ENCODE measurements at places on chromosomes 4 and X. TPM values are rescaled to one million over a fixed set of nuclear protein-coding genes. Genes with fewer than 3 reads are reported as not detected.

CFP gene
- total RNA-seq = 25.9 TPM

ATOH1 gene
- not detected for total RNA-seq

APELA gene
- not detected for total RNA-seq

- no peak for DNase-seq
Observed at GRCh38 chrX:85544609-85545008, 165.1 kb upstream of the POF1B start.

DNA sequence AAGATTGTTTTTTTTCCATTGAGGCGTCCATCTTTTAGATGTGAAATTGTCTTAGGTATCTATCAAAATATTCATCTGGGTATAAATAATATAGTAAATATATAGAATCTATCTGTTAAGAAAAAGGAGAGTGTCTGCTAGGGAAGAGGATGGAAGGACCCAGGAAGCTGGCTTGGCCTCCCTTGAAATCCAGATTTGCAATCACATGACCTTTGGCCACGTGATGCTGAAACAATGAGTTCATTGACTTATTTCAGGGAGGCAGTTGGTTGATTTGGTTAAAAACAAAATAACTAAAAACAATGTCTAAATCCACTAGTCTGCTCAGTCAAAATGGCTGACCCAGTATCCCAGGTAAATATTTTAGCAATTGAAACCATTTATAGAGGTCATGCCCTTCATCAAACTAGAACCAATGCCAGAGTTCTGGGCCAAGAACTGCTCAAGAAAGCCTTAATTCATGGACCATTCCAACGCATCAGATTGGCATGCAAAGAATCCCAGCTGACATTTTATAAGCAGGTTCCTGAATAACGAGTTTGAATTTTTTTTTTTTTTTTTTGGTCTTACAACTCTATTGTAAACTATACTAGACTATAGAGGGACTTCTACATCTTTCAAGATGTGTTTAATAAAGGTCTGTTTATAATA is 172.7 kb downstream of the MID1 start:
- no peak for DNase-seq

DNA sequence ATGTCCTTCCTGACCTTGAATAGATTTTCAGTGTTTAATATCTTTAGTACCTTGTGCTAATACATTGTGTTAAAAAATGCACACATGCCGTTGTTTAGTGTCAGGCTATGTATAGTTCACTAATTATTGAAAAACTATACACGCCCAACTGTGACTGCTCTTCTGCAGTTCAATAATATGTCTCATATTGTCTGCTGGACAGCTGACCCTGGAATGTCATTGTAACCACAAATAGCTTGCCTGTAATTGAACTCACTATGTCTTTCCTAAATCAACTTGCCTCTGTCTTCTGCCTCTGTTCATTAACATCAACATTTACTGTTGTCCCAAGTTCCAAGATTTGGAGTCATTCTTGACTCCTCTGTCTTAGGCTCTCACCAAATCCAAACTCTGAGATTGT is 114.5 kb downstream of the TMA16 start:
- no peak for DNase-seq

DNA sequence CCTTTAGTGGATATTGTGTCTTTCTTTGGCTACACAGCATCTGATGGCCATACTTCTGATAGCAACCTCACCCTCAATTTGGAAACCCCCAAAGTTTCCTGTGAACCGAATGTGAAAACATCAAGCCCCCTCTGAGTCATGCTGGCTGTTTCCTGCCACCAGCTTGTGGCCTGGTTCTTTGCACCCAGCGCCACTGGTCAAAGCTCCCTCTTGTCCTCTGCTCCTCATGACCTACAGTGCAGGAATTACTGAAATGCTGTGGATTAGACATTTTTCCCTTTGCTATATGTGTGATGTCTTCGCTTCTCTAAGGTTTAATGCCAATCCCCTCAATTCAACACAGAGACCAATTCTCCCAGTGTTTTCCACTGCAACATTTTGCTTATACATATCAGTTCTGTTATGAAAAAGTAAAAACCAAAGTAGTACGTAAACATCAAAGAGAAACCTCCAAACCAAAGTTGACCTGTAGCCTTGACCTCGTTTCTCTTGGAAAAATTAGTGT is 224.0 kb upstream of the TENM3 start:
- DNase-seq = no peak

DNA sequence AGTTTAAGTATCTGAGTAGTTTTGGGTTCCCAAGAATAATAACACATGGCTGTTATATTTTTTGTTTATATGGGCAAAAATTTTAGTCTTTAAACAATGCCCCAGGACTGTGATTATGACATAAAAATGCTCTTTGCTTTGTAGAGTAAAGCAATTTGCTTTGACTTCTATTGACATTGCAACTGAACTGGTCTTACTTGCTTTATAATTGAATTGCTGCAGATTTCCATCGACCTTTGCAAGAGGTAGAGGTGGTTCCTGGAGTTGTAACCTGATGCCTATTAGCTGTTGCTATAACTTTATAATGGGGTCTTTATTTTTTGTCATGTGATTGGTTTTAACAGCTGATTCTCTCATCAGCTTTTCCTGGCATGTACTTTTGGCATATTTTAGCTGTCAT is 302.9 kb downstream of the ARHGAP10 start:
- no peak for DNase-seq

GRCh38 chr4:78645853-78646757 is 94.5 kb downstream of the ANXA3 start:
- DNase-seq = no peak

DNA sequence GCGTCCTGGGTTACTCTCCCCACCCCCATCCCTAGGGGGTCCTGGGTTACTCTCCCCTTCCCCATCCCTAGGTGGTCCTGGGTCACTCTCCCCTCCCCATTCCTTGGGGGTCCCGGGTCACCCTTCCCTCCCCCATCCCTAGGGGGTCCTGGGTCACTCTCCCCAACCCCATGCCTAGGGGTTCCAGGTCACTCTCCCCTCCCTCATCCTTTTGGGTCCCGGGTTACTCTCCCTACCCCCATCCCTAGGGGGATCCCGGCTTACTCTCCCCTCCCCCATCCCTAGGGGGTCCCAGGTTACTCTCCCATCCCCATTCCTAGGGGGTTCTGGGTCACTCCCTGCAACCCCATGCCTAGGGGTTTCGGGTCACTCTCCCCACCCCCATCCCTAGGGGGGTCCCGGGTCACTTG is 1.5 kb downstream of the ASMTL start:
- peak; percentile 9 for DNase-seq

DNA sequence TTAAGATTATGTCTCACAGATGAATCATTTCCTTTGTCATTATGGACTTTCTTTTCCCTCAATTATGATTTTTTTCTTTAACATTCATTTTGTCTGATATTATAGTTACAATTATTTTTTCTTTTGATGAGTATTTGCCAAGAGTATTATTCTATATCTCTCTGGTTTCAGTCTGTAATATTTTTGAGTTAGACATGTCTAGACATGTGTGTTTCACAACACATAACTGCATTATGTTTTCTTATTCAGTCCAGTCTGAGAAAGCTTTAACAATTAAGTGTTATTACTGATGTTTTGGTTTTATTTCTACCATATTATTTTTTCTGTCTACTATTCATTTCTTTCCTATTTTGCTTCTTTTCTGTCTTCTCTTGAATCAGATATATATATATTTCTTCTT is 108.3 kb upstream of the MID1IP1 start:
- no peak for DNase-seq

- no peak for DNase-seq
Observed at GRCh38 chr4:1413687-1414479, 7.6 kb upstream of the NKX1-1 start.
